ENCODE measurements at places on chromosomes 4 and X. TPM values are rescaled to one million over a fixed set of nuclear protein-coding genes. Genes with fewer than 3 reads are reported as not detected.

GRCh38 chr4:95188701-95189370, 359.9 kb downstream of the UNC5C start:
- DNase-seq = no peak
- H3K27ac ChIP-seq = no peak overlapping the region
- H3K36me3 ChIP-seq = no peaks in the 10 kb centered on the region
- no peak overlapping the region for H3K4me3 ChIP-seq
- H3K27me3 ChIP-seq = no peaks in the 10 kb centered on the region

DNA sequence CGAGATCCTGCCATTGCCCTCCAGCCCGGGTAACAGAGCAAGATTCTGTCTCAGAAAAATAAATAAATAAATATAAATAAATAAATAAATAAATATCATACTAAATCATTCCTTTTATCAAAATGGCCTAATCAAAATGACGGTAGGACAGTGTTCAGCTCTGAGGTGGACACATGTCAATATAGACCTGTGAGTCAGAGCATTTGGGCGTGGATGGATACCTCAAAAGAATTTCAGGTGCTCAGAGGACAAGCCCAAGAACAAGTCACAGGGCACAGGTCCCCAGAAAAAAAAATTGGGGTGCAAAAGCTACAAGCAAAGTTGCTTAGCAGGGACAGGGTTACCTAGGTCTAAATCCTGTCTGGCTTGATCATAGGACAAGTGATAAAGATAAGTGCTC, 204.7 kb upstream of the HS3ST1 start:
- no peak for DNase-seq
- H3K27ac ChIP-seq = no peak overlapping the region
- no peaks in the 10 kb centered on the region for H3K4me1 ChIP-seq
- H3K27me3 ChIP-seq = no peaks in the 10 kb centered on the region

The RIBC1 gene
- total RNA-seq = not detected

DNA sequence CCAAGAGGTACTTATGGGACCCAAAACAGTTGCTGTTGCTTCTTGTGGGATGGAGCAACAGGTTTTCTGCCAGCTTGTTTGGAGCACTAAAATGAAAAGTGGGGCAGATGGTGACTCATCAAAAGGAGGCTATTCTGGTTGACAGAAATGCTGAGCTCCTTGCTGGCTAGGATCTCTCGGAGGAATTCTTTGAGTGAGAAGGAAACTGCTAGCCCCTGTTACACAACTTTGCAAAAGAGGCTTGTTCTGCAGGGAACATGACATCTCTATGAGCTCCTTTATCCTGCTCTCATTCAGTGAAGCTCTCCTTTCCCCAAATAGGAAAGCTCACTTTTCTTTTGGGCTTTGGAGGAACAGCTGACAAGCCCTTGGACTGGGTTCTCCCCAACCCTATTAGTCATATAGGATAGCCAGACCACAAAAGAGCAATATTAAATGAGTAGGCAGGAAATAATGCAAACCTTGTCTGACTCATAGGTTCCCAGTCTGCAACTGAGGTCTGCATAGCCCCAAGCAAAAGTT, 108.3 kb downstream of the CDS1 start:
- peaks cover 9% of the 10 kb centered on the region for H3K4me1 ChIP-seq
- H3K36me3 ChIP-seq = peaks cover 52% of the 10 kb centered on the region

DNA sequence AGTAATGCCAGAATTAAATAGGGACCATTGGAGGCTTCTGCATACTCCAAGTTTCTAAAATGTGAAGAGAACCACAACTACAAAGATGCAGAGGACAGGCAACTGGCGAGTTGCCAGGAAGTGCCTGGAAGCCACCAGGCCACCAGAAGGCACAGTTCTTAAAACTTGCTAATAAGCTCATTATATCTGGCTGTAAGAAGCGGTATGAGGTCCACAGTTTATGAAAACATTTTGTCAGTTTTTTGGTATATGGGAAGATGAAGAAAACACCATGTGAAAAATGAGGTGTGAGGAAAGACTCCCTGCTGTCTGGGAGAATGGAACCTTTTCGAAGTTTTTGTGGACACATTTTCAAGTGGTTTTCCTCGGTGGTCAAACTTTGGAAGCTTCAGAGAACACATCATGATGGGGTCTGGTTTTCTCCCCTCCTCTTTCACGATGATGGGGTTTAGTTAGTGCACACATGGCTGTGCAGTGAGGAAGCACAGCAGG, 202.7 kb downstream of the NR3C2 start:
- no peaks in the 10 kb centered on the region for H3K36me3 ChIP-seq
- DNase-seq = no peak
- H3K4me3 ChIP-seq = no peak overlapping the region
- H3K27me3 ChIP-seq = no peaks in the 10 kb centered on the region

GRCh38 chr4:122539861-122540465, 80.9 kb downstream of the IL21 start:
- no peaks in the 10 kb centered on the region for H3K36me3 ChIP-seq
- H3K4me3 ChIP-seq = no peak overlapping the region
- DNase-seq = no peak
- H3K4me1 ChIP-seq = no peaks in the 10 kb centered on the region
- no peak overlapping the region for H3K27ac ChIP-seq
- H3K27me3 ChIP-seq = no peaks in the 10 kb centered on the region

DNA sequence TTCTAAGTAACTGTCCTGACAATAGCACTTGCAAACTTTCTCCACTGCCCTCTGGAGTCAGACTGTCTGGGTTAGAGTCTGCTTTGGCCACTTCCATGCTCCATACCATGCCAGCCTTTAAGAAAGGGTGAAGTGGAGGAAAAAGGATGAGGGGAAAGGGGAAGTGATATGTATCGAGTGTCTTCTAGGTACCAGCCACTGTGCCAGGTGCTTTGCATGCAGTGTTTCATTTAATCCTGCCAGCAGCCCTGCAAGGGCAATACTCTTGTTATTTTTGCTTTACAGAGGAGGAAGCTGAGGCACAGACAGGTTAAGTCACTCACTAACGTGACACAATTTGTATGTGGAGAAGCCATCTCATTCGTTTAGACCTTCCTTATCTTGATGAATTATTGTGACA, 55.6 kb downstream of the RTL9 start:
- no peak overlapping the region for H3K27ac ChIP-seq
- DNase-seq = no peak
- H3K4me1 ChIP-seq = peaks cover 7% of the 10 kb centered on the region
- no peak overlapping the region for H3K4me3 ChIP-seq

GRCh38 chrX:49226946-49227345, 6.2 kb downstream of the CACNA1F start:
- H3K27ac ChIP-seq = no peak overlapping the region
- no peaks in the 10 kb centered on the region for H3K4me1 ChIP-seq
- H3K4me3 ChIP-seq = no peak overlapping the region
- DNase-seq = no peak
- H3K36me3 ChIP-seq = no peaks in the 10 kb centered on the region

The P2RY4 gene
- total RNA-seq = not detected

DNA sequence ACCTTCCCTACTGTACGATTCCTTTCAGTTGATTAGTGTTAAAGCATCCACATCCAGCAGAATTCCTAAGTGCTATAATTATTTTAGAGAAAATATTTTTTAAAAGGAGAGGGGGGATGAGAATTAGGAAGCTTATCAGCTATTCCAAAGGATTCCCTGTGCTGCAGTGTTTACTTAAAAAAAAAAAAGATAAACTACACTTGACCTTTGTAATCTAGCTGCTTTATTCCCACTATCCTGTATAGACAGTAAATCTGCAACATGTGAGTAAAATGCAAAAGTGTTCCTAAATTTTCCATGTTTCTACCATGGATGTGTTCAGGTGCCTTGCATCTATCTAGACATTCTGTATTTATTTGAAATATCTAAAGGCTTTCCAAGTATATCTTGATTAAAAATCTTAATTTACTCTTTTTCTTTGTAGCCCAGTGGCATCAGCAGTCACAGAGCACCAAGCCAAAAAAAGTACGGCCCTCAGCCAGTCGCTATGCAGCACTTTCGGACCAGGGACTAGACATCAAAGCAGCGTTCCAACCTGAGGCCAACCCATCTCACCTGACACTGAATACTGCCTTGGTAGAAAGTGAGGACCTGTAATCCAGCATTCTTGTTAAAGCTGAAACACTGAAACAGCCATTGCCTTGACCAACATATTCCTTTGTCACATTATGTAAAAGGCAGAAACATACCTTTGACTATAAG, 84.1 kb downstream of the CBR4 start:
- H3K4me3 ChIP-seq = no peak overlapping the region
- H3K4me1 ChIP-seq = no peaks in the 10 kb centered on the region
- DNase-seq = no peak
- H3K27ac ChIP-seq = no peak overlapping the region
- H3K27me3 ChIP-seq = no peaks in the 10 kb centered on the region

The DMD gene
- 25.8 TPM for total RNA-seq

GRCh38 chrX:13376857-13377549, 57.1 kb upstream of the ATXN3L start:
- DNase-seq = no peak
- H3K4me1 ChIP-seq = peaks cover 4% of the 10 kb centered on the region
- no peak overlapping the region for H3K4me3 ChIP-seq
- H3K27ac ChIP-seq = peak overlapping the region; percentile 36

DNA sequence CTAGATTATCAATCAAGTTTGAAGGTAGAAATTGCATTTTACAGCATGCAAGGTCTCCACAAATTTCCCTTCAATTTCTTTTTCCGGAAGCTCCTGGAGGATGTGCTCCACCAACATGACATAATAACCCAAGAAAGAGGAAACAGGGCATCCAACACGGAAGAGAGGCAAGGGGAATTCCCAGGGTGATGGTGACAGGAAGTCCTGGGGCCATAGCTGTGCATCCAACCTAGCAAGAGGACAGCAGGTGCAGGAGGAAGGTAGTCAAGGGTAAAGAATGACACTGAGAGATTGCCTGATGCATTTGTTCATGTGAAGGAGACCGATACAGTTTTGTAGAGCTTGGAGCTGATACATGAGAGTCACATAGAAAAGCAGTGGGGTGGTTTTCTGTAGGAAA, 115.7 kb upstream of the LSM6 start:
- no peak overlapping the region for H3K27ac ChIP-seq
- no peaks in the 10 kb centered on the region for H3K27me3 ChIP-seq
- H3K36me3 ChIP-seq = no peaks in the 10 kb centered on the region
- H3K4me3 ChIP-seq = no peak overlapping the region

DNA sequence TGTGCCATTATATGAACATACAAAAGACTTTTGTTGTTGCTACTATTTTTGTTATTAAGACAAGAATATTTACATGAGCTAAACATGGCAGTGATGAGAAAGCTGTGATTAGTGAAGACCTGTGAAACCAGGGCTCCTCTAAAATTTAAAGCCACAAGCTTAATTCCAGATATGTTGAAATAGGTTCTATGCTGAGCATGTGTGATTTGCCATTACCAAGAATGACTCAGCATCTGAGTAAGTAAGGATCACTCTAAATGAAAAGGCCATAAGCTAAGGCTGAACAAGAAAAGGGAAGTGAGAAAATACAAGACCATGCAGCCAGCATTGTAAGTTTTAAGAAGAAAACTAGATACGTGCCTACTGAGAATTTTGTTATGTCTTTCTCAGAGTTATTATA, 75.9 kb upstream of the CAMK2D start:
- H3K27me3 ChIP-seq = no peaks in the 10 kb centered on the region
- H3K27ac ChIP-seq = no peak overlapping the region
- no peak for DNase-seq
- H3K4me1 ChIP-seq = no peaks in the 10 kb centered on the region
- no peaks in the 10 kb centered on the region for H3K36me3 ChIP-seq
- H3K4me3 ChIP-seq = no peak overlapping the region

The OSTC gene
- total RNA-seq = 105 TPM

DNA sequence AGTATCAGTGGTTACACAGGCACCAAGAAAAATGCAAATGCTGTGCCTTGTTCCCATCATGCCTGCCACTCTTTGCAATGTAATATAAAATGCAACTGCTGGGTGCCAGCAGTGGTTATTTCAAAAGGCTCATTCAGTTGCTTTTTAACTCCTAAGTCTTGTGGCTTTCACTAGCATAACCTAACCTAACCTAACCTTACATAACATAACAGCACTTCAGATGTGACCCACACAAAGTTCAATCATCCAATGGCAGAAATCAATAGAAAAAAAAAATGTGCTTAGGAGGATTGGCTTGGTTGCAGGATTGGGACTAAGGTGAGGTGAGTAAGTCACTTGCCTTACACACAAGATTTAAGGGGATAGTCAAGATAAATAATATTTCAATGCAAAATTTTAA, 60.2 kb upstream of the VMA21 start:
- no peak for DNase-seq
- H3K36me3 ChIP-seq = no peaks in the 10 kb centered on the region
- no peak overlapping the region for H3K27ac ChIP-seq
- H3K4me3 ChIP-seq = no peak overlapping the region

The CTAG1B gene
- not detected for total RNA-seq

- no peaks in the 10 kb centered on the region for H3K36me3 ChIP-seq
- H3K27ac ChIP-seq = peak overlapping the region; percentile 36
- H3K4me1 ChIP-seq = no peaks in the 10 kb centered on the region
- DNase-seq = no peak
- H3K27me3 ChIP-seq = no peaks in the 10 kb centered on the region
These were observed 218.9 kb downstream of the OR13H1 start for GRCh38 chrX:131762802-131763234.

Measured in vagina (tissue), 2 donors.